ENCODE measurements at places on chromosomes 16 and 17.

DNA sequence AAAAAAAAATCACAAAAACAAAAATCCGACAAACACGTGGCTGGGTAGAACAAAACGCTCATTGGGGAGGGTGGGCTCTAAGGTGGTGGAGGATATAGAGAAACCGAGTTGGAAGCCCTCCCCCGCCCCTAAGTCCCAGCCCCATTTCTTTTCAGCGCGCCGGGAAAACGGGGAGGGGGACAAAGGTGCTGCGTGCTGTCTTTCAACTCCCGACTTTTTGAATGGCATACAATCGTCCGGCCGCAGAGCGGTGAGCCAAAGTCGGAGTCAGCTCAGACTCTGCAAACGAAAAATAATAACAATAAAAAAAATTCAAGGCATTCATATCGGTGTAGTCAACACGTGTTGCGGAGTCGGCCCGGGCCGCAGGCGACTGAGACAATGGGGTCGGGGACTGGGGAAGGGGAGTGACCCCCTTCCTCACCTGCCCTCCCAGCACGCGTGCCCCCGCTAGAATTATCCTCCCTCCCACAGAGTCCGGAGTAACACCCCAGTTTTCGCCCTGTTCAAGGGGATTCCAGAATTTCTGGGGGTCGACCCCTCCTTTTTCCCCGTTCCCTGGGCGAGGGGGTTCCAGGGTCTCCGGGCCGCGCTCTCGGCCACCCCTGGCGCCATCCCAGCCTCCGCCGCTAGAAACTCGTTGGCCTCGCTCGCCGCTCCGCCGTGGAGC lies 1.7 kb upstream of the IGF2BP1 start:
- DNase-seq: no peak

DNA sequence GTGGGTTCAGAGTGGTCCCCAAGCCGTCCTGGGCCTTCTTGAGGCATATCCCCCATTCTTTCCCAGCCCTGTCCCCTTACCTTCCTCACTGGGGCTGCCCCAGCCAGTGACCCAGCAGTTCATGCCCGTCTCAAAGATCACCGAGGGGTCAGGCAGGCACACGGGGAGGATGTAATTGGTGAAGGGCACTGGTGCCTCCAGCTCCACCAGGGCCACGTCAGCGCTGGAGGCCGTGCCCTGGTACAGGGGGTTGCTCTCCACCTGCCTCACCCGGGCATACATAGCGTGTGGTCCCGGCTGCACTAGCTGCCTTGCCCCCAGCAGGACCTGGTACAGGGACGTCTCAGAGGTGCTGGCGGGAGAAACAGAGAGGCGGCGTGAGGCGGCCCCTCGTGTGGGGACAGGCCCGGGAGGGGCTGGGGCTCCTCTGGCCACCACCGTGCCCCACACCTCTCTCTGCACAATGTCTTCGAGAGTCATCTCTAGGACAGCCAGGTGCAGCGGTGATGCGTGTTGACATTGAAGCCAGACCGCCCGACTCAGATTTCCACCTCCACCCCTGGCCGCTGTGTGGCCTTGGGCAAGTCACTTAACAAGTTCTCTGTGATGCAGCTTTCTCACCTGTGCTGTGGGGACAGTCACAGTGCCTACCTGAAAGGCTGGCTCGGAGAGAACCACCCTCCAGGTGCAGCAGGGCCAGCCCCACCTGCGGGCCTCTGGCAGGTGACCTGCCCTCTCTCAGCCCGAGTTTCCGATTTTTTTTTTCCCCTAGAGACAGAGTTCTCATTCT lies 5.8 kb downstream of the PRSS27 start:
- DNase-seq: no peak

DNA sequence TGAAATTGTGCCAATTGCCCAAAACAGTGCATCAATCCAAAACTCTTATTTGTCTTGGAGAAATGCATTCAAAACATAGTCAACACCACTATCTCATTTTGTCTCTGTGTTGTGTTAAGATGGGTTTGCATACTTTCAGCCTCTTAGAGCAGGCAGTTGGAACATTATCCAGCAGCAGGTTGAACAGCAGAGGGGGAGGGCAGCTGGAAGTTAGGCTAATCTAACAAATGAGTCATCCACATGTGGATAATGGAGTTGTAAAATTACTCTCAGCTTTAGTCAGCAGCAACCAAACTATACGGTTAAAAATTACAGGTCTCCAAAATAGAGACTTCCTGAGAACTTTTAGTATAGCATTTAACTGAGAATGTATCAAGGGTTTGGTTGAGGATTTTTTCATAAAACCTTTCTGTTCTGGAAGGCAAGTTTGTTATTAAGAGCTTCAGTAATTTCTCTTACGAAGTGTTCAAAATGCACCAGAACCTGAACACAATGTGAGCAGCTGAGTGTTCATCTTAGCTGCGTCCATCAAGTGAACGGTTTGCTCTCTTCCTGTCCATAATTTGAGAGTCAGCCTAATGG lies 46.3 kb downstream of the PRKCA start:
- peak; percentile 48 for DNase-seq

- no peak for DNase-seq
Observed at GRCh38 chr17:81075307-81075706, 40.4 kb downstream of the BAIAP2 start.

GRCh38 chr16:57643910-57644309 lies 15.5 kb downstream of the ADGRG1 start:
- DNase-seq: no peak

- DNase-seq: no peak
Observed at GRCh38 chr17:61247439-61247838, 152.2 kb upstream of the TBX2 start.

DNA sequence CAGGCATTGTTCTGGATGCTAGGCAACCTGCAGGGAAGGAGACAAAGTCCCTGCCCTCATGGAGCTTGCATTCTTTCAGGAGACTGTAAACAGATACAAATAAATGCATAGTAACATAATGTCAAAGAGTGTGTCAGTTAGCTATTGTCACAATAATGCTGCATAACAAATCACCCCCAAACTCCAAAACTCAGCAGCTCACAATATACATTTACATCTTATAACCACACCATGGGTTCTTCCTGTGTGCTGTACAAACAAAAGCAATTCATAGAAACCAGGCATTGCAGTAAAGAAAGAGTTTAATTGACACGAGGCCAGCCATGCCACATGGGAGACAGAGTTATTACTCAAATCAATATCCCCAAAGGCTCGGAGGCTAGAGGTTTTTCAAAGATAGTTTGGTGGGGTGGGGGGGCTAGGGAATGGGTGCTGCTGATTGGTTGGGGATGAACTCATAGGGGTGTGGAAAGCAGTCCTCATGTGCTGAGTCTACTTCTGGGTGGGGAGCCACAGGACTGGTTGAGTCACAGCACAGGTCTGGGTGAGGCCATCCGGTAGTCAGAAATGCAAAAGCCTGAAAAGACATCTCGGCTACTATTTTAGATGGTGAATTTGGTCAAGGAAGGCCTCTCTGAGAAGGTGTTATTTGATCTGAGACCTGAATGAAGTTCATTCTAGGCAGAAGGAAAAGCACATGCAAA lies 79.0 kb downstream of the GPRC5B start:
- no peak for DNase-seq

GRCh38 chr17:64500487-64500859 lies 3.6 kb upstream of the POLG2 start:
- no peak for DNase-seq

- no peak for DNase-seq
Observed at GRCh38 chr17:17391668-17392370, 85.0 kb upstream of the MED9 start.

GRCh38 chr16:72963533-72964315 lies 84.2 kb downstream of the ZFHX3 start:
- DNase-seq: no peak

DNA sequence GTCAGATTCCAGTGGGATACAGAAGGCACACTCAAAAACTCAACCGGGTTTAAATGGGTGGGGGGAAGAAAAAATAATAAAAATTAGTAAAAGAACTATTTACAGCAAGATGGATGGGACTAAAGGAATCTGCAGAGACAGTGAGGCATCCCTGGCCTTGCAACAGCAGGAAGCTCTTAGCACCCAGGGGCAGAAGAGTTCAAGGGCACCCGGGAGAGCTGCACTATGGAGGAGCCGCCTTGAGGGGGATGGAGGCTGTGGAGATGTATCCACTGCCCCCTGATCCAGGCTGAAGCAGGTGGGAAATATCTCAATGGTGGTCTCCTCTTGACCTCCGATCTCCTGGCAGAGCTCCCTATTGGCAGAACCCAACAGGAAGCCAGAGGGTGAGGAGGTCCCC lies 69.4 kb upstream of the NFAT5 start:
- no peak for DNase-seq

All from NCI-H774 (cell line).